B cell (primary cell): ENCODE measurements at places on chromosomes 12 and 14. TPM values are rescaled to one million over a fixed set of nuclear protein-coding genes. Genes with fewer than 3 reads are reported as not detected.

Gene DHRS2
- polyA plus RNA-seq: 0.01 TPM in 1 of 2 replicates, not detected in the other

Gene ESYT1
- 132 and 162 TPM in 2 replicates for polyA plus RNA-seq

Gene PLEK2
- polyA plus RNA-seq: not detected in 2 replicates

Gene TAS2R8
- 0.20 TPM in 1 of 2 replicates, not detected in the other for polyA plus RNA-seq

Gene FOXN4
- not detected in 2 replicates for polyA plus RNA-seq

Gene RPL36AL
- 169 and 263 TPM in 2 replicates for polyA plus RNA-seq

Gene RNF31
- 48.3 and 69.8 TPM in 2 replicates for polyA plus RNA-seq

Gene G2E3
- polyA plus RNA-seq: 6.2 and 8.6 TPM in 2 replicates

Gene CAPZA3
- not detected in 2 replicates for polyA plus RNA-seq

Gene OR2AP1
- not detected in 2 replicates for polyA plus RNA-seq

Gene GUCY2C
- 0.04 and 0.28 TPM in 2 replicates for polyA plus RNA-seq

Gene CELA1
- polyA plus RNA-seq: not detected in 2 replicates

Gene HSPB8
- not detected in 2 replicates for polyA plus RNA-seq

Gene RERGL
- polyA plus RNA-seq: not detected in 2 replicates

Gene HOXC12
- not detected in 2 replicates for polyA plus RNA-seq

Gene TCL1B
- polyA plus RNA-seq: 9.6 and 15.8 TPM in 2 replicates

Gene TMPRSS12
- polyA plus RNA-seq: not detected in 2 replicates

Gene TMEM179
- not detected in 2 replicates for polyA plus RNA-seq

Gene MUCL1
- polyA plus RNA-seq: not detected in 2 replicates

Gene DEPDC4
- 1.8 and 3.1 TPM in 2 replicates for polyA plus RNA-seq

Gene STAC3
- 4.5 and 4.9 TPM in 2 replicates for polyA plus RNA-seq

Gene CYP27B1
- polyA plus RNA-seq: 0.66 and 2.1 TPM in 2 replicates

Gene IL23A
- polyA plus RNA-seq: 24.9 and 32.6 TPM in 2 replicates

Gene MYF6
- polyA plus RNA-seq: not detected in 2 replicates

Gene PTPRR
- polyA plus RNA-seq: not detected in 2 replicates

Gene AICDA
- polyA plus RNA-seq: 1.0 TPM in 1 of 2 replicates, not detected in the other

Gene PTPRB
- 0.01 TPM in 1 of 2 replicates, not detected in the other for polyA plus RNA-seq

Gene CISTR
- polyA plus RNA-seq: not detected in 2 replicates

Gene SRSF5
- polyA plus RNA-seq: 701 and 1,482 TPM in 2 replicates

Gene OAS3
- 8.5 and 16.5 TPM in 2 replicates for polyA plus RNA-seq

Gene CCDC196
- polyA plus RNA-seq: not detected in 2 replicates

Gene PMEL
- 0.13 and 0.46 TPM in 2 replicates for polyA plus RNA-seq

Gene ERH
- polyA plus RNA-seq: 29.3 and 56.3 TPM in 2 replicates

Gene P2RX2
- not detected in 2 replicates for polyA plus RNA-seq

Gene ARL1
- polyA plus RNA-seq: 13.8 and 14.3 TPM in 2 replicates

Gene RND1
- 7.3 and 14.9 TPM in 2 replicates for polyA plus RNA-seq

Gene FLVCR2
- 0.31 and 0.39 TPM in 2 replicates for polyA plus RNA-seq

Gene TTC8
- 2.7 and 3.7 TPM in 2 replicates for polyA plus RNA-seq

Gene VRTN
- polyA plus RNA-seq: not detected in 2 replicates

Gene SALL2
- polyA plus RNA-seq: 0.20 and 0.39 TPM in 2 replicates

Gene KRT3
- polyA plus RNA-seq: not detected in 2 replicates

Gene OVCH1
- not detected in 2 replicates for polyA plus RNA-seq

Gene DTX1
- polyA plus RNA-seq: 49.5 and 88.6 TPM in 2 replicates

Gene TC2N
- polyA plus RNA-seq: 3.7 and 5.7 TPM in 2 replicates

Gene CLEC9A
- not detected in 2 replicates for polyA plus RNA-seq

Gene SLC4A8
- polyA plus RNA-seq: 3.1 and 4.2 TPM in 2 replicates

Gene FRS2
- 11.3 and 21.1 TPM in 2 replicates for polyA plus RNA-seq

Gene GLIPR1L2
- polyA plus RNA-seq: 0.23 and 0.37 TPM in 2 replicates

Gene GPD1
- 0.88 and 1.1 TPM in 2 replicates for polyA plus RNA-seq

Gene SYCP3
- 0.04 and 0.17 TPM in 2 replicates for polyA plus RNA-seq

Gene TMEM229B
- polyA plus RNA-seq: 4.9 and 8.2 TPM in 2 replicates

Gene MSI1
- not detected in 2 replicates for polyA plus RNA-seq

Gene OR6C74
- not detected in 2 replicates for polyA plus RNA-seq

Gene C12orf54
- not detected in 2 replicates for polyA plus RNA-seq
